Lower lobe of right lung (tissue), 2 donors: ENCODE measurements at places on chromosomes 1 and 21.

GRCh38 chr1:205315008-205315618, 6.4 kb downstream of the NUAK2 start:
- no peak for DNase-seq

GRCh38 chr1:161258439-161259344, at the start of gene PCP4L1:
Gene PCP4L1, plus strand, starts transcription at chr1:161258745. Its CDS starts 230 bp downstream, at chr1:161258975.
- DNase-seq, result peak; percentile 68

DNA sequence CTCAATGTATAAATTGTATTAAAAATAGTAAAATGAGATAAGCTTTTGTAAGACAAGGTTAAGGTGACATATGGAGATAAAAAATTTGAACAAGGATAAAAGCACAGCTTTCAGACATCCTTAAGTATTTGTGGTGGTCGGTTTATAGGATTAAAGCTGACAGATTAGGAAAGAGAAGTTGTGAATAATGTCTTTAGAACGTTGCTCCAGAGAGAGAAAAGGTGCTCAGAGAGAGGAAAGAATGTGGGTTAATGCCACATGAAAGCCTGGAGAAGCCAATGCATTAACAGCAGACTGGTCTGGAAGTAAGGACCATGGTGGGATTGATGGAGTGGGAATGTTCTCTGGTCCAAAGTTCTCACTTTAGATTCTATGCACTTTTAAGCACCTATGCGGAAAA, 44.8 kb downstream of the ATP6V1G3 start:
- DNase-seq, result no peak

DNA sequence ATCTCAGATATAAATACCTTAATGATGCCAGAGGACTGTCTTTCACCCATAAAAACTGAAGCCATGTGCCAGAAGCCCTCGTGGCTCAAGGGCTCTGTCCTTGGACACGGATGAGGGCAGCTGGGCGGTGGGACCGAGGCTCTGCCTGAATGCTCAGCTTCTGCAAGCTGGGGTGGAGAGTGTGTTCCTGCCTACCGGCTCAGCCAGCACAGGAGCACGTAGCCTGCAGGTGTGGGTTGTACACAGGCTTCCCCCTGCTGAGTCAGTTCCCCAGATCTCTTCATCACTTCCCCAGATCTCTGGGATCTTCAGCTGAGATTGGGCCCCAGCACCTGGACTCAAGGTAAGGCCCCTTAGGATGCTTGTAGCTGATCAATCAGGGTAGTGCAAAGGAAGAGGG, 15.4 kb downstream of the KCNJ15 start:
- DNase-seq, result no peak

DNA sequence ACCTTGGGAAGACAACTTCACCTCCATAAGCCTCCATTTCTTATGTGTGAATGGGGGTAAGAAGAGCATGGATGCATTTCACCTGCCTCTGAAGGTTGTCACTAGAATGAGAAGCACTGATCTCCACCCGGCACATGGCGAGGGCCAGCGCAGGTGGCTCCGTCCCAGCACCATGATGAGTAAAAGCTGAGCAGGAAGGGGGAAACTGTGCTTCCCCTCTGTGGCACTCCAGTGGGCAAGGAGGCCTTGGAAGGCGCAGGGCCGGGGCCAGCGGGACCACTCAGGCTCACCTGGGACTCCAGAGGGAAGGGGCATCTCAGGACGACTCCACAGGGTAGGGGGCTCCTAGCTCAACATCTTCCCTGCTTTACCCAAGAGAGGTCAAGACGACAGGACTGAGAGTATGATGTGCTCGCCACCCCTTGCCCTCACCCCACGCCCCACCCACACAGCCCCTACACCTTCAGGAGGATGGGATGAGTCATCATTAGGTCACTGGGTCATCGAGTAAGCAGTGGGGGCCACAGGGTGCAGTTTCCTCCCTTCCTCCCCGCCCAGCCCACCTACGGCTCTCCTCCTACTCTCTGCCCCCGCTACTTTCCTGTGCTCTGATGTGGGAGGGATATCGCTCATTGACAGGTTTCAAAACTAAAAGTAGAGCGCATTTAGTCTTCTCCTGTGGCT, 112.1 kb downstream of the HIVEP3 start:
- no peak for DNase-seq

GRCh38 chr1:83922431-83922830, 76.5 kb downstream of the TTLL7 start:
- no peak for DNase-seq

- no peak for DNase-seq
Observed at GRCh38 chr21:32256873-32257620, 21.8 kb downstream of the MIS18A start.

DNA sequence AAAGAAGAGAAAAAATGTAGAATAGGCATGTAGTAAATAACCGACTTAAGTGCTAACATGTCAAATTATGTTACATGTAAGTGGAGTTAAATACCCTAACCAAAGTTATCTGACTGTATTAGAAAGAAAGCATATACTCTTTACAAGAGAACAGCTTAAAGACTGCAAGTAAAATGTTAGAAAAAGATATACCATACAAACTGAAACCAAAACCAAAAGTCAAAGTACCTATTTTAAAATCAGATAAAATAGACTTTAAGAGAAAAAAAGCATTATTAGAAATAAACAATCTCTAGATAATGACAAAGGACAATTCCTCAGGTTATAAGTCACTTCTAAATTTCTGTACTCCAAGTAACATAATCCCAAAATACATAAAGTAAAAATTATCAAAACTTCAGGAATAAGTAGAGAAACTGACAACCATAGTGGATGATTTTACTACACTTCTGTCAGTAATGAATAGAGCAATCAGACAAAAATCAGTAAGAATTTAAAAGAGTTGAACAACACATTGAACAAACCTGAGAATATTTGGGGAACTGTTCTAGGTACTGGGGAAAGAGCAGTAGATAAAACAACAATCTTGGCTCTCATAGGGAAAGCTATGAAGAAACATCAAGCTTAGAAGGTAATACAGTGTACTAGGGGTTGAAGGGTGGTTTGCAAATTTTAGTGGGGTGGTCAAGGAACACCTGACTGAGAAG, 127.3 kb downstream of the TBX19 start:
- no peak for DNase-seq

- no peak for DNase-seq
Observed at GRCh38 chr1:225635649-225636048, 17.3 kb downstream of the ENAH start.

DNA sequence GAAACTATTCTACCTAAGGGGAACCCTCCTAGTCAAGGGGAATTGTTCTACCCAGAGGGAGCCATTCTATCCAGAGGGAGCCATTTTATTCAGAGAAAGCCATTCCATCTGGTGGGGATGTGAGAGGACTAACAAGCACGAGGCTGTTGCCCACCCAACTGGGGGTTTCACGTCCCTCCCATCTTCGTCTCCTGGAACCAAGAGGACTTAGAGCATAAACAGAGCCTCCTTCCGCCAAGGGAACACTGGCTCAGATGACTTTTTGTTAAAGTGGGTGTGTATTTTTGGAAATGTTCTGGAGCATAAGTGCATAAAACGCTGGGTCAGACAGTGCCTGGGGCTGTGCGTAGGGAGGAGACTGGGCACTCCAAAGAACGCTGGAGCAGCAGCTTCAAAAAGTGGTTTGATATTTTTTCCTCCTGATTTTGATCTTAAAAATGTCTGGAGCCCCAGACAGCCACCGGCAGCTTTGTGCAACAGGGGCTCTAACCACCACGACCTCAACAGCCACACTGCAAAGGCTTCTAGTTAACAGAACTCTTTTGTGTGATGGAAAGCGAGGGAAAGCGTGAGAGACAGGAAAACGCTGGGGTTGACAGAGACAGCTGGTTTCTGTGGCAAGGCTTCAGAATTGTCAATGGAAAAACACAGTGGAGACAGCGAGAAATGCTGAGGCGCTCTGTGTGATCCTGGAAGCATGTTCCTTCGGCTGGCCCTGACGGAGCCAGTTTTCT, 363.6 kb upstream of the CAMK1G start:
- DNase-seq, result no peak

- no peak for DNase-seq
Observed at GRCh38 chr1:67441183-67441582, 11.0 kb upstream of the SERBP1 start.

- no peak for DNase-seq
Observed at GRCh38 chr1:87720561-87720960, 391.9 kb downstream of the LMO4 start.

DNA sequence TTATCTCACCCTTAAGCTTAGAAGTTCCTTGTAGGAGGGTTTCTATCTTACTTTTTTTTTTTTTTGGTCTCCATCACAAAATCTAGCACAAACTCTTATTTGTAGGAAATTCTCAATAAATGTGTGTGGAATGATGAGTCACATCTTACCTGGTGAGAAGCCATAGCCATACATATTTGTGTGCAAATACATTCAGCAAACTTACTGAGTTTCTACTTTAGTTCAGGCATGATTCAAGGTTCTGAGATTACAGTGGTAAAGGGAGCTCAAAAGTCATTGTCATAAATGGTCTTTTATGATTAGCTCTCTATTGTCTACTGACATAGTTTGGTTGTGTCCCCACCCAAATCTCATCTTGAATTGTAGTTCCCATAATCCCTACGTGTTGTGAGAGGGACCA, 193.1 kb upstream of the UBE2U start:
- DNase-seq, result no peak

DNA sequence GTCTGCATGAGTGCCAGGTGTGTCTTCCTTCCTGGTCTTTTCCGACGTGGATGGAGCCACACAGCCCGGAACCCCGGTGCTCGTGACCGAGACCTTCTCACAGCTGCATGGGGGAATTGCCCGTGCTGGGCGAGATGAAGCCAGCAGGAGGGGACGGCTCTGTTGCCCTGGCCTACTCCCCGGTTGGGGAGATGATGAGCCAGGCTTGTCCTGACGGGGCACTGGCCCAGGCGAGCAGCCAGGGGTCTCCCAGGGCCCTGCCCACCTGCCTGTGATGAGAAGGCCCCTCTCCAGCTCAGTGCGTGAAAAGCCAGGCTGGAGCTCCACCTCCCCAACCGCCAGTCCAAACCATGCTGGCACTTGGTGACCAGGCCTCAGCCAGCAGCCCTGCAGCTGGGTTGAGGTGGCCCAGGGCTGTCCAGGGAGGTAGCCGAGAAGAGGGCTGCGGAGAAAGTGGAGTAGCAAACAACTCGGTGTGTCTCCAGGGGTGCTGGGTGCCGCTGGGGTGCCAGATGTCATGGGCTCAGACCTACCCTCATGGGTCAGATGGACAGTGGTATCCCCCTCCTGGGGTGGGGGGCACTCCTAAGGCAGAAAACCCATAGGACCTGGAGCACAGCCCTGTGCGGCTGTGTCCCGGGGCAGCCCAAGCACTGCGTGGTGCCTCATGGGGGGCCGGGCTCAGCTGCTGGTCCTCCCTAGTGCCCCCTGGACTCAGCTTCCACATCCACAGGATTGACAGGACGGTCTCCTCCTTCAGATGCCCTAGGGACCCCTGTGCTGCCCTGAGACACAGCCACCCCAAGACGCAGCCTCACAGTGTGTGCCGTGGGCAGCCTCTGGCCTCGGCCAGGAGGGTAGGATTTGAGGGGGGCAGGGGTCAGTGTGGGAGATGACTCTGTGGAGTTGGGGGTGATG, 26.1 kb downstream of the PRDM16 start:
- DNase-seq, result no peak

DNA sequence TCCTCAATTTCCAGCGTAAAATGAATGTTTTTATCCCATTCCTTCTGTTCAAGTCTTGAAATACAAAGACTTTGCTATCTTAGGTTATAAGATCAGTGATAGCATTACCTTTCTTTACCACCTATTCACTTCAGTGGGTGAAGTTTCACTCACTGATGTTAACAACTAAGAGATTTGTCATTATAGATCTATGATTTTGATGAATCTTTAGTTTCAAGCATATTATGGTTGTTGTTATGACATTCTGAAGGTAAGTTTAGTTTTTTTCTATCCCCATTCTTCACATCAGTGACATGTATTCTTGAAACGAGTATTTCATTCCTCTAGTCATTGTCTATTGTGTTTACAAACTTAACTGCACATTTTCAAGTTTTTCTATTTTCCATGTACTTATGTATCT, 182.5 kb downstream of the ATP6V1G3 start:
- DNase-seq, result no peak

GRCh38 chr1:172449585-172450523, 6.0 kb upstream of the PIGC start:
- peak; percentile 73 for DNase-seq

GRCh38 chr1:143667730-143668129, 304.1 kb downstream of the FAM72C start:
- DNase-seq, result no peak

GRCh38 chr1:208515129-208515528, 270.9 kb upstream of the PLXNA2 start:
- no peak for DNase-seq

DNA sequence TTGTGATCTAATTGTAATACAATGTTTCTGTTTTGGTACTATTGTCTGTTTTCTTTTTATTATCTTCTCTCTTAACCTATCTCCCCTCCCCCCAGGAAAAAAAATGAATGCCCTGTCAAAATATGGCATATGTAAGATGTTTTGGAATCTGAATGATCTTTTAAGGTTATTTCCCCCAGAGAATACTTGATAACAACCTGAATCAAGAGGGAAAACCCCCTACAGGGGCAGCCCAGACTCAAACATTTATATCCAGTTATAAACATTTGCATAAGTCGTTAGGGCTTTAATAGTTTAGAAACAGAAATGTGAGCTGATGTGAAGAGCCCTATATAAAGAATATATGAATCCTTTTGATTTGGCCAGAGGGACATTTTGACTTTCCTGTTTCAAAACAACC, 169.5 kb downstream of the VAV3 start:
- no peak for DNase-seq

GRCh38 chr1:172662464-172663109, 3.7 kb downstream of the FASLG start:
- peak; percentile 66 for DNase-seq

DNA sequence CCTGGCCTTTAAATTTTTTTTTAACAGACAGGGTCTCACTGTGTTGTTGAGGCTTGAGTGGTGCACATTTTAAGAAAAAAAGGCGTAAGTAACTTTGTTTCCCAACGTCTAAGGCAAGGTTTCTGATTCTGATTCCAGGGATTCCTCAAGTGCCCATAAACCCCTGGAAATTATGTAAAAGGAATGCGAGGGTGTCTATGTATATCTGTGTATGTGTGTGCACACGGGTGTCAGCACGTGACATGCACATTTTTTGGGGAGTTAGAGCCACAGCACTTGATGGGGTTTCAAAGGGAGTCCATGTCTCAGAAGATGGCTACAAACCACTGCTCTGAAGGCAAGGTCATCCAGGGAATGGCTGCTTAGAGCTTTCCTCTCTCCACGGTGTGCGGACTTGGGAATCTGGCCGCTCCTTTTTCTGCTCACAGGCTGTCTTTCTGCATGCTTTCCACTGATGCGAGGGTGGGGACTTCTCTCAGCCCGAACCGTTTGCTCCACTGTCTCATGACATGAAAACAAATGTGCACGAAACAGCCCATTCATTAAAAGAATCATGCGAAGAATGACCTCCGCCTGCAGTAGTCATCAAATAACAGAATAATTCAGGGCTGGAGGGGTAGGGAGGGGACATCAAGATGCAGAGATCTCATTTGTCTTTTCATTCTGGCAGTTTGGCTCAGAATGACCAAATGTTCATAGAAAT, 18.7 kb upstream of the RERE start:
- DNase-seq, result no peak

GRCh38 chr1:220962031-220962751, 82.9 kb downstream of the HLX start:
- DNase-seq, result no peak

- no peak for DNase-seq
Observed at GRCh38 chr1:174841747-174842146, 158.0 kb upstream of the CACYBP start.
